Stimulated activated CD4-positive, alpha-beta T cell treated with anti-CD3 and anti-CD28 coated beads, Interleukin-12 subunit alpha, Interleukin-12 subunit beta, amount 100 ng/mL, for 24 hours (primary cell): ENCODE measurements at places on chromosomes 3 and 15.

DNA sequence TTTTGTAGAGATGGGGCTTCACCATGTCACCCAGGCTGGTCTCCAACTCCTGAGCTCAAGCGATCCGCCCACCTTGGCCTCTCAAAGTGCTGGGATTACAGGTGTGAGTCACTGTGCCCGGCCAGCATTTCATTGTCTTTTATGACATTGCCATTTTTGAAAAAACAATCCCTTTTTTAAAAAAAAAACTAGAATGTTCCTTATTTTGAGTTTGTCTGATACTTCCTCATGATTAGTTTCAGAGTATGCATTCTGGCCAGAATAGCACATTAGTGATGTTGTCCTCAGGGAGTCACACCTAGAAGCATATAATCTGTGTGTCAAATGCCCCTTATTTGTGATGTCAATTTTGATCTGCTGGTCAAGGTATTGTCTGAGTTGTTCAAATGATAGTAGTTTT, 21.2 kb upstream of the NMD3 start:
- no peak for DNase-seq

DNA sequence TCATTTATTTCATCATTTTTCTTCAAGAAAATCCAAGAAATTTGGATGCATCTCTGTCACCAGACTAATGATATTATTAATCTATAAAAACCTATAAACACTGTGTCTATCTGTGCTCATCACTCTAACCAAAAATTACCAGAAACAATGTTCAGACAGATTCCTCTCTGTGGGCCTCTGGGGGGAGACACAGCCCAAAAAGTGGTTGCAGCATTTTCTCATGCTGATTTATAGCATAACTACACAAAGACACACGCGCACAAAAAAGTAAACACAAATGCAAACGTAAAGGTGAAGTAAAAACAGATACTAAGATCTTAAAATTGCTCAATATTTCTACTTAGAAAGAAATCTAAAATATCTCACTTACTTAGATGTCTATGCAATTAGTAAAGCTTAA, 976.0 kb downstream of the GBE1 start:
- DNase-seq, result no peak

- DNase-seq, result no peak
Measured at GRCh38 chr15:76991741-76992645, 2.9 kb upstream of the PSTPIP1 start.

- no peak for DNase-seq
Measured at GRCh38 chr3:143731320-143731719, 116.9 kb downstream of the SLC9A9 start.

GRCh38 chr15:36278219-36278618, 301.2 kb upstream of the CDIN1 start:
- DNase-seq, result no peak

DNA sequence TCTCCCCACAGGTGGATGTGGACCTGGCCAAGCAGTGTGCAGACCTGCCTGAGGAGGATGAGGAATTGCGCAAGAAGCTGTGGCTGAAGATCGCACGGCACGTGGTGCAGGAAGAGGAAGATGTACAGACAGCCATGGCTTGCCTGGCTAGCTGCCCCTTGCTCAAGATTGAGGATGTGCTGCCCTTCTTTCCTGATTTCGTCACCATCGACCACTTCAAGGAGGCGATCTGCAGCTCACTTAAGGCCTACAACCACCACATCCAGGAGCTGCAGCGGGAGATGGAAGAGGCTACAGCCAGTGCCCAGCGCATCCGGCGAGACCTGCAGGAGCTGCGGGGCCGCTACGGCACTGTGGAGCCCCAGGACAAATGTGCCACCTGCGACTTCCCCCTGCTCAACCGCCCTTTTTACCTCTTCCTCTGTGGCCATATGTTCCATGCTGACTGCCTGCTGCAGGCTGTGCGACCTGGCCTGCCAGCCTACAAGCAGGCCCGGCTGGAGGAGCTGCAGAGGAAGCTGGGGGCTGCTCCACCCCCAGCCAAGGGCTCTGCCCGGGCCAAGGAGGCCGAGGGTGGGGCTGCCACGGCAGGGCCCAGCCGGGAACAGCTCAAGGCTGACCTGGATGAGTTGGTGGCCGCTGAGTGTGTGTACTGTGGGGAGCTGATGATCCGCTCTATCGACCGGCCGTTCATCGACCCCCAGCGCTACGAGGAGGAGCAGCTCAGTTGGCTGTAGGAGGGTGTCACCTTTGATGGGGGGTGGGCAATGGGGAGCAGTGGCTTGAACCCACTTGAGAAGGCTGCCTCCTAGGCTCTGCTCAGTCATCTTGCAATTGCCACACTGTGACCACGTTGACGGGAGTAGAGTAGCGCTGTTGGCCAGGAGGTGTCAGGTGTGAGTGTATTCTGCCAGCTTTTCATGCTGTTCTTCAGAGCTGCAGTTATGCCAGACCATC, 8.6 kb downstream of the VPS18 start:
- no peak for DNase-seq

DNA sequence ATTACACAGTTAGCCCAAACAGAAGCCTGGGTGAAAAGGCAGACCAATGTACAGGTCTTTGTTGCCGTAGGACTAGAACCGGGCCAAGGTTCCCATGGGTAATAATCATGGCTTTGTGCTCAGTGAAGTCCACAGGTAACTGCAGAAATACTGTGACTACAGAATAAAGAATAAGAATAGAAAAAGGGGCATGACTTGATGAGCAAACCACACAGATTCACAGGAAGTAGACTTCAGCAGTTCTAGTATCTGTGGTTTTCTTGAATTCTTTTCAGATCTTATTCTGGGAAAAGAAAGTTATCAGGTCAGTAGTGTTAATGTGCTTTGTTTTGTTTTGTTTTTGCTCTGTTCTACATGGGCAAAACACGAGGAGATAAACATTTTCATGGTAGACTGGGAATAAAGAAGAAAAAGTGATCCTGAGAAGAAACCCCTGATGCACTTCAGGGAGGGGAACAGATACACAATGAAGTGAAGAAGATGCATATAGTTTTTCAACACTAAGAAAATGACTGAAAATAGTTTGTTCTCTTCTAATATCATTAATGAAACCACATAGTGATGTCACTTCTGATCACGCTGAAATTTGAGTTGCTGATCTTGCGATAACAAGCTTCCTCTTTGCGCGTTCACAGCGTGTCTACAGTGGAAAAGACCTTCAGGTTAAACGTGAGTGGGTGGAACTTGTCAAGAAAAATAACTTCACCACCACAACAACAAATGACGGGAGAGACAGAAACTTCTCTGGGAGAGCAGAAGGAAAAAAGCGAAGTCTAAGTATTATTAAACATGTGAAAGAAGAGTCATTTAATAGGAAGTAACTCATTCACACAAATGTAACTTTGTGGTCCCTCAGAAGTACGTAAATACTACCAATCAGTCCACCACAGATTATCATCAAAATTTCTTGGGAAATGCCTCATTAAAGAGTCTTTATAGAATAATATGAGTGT, 315.8 kb upstream of the SATB1 start:
- DNase-seq, result peak; percentile 44

GRCh38 chr3:172341482-172342059, 106.7 kb downstream of the GHSR start:
- no peak for DNase-seq

GRCh38 chr3:35276568-35276967, 362.8 kb upstream of the ARPP21 start:
- DNase-seq, result no peak

GRCh38 chr3:187064210-187065115, 74.8 kb downstream of the RPL39L start:
- DNase-seq, result no peak

DNA sequence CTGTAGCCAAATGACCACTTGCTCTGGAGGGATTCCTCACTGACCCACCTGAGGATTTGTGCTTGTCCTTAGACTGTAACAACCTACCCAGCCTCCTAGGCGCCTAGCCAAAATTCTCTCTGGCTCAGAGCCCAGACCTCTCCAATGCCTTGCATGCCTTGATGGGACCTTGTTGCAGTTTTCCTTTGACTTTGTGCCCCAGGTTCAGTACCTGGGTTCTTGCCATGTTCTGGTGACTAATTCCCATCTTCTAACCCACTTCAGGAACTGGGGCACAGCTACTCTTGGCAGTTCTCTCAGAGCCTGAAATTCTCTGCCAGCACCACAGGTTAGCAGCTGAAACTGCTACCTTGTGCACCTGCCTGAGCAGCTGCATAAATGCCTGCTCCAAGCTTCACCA, 27.0 kb upstream of the UBE3A start:
- DNase-seq, result no peak

- no peak for DNase-seq
Measured at GRCh38 chr3:25507811-25508210, 79.7 kb downstream of the RARB start.
